ENCODE measurements at places on chromosomes 5 and 9.
A peak's percentile ranks its signal among the peaks of the same experiment; 100 is the strongest.

GRCh38 chr5:171623107-171623506, 162.5 kb upstream of the SMIM23 start:
- DNase-seq, result no peak

GRCh38 chr5:104199771-104200170, 637.2 kb upstream of the NUDT12 start:
- no peak for DNase-seq

DNA sequence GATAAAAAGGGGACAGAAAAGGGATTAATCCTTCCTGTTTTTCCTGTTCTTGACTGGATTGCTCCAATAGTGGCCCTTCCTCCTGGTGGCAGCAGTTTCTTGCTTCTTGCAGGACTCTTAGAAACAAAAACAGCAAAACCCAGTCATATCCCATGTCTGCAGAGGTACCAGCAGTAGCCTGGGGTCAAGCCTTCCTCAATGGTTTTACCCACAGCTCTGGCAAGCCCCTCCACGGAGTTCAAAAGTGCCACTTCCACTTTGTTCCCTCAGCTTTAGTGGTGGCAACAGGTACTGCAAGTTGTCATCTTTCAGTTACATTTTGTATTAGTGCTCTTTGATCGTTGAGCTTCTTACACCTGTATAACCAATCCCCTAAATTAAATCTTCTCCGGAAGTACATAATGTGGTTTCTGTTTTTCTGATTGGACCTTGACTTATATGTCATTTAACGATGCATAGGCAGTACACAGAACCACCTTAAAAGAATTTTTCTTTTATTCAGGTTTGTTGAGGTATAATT, 8.7 kb upstream of the RANBP6 start:
- no peak for DNase-seq

DNA sequence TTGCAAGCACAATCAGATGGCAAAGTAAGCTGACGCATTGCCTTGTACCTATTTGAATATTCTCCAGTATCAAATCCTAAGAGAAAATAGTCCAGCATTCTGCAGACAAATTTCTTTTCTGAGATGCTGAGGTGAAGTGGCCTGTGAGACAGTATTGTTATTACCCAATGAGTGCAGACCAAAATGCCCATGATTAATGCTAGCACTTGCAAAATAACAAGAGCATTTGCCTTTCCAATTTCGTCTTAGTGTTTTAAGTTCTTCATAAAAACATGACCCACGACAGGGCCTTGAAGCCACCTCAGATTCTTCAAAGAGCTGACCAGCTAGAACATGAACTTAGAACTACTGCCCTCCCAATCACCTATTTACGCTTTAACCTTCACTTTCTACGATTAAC, 2.6 kb upstream of the IQGAP2 start:
- no peak for DNase-seq

DNA sequence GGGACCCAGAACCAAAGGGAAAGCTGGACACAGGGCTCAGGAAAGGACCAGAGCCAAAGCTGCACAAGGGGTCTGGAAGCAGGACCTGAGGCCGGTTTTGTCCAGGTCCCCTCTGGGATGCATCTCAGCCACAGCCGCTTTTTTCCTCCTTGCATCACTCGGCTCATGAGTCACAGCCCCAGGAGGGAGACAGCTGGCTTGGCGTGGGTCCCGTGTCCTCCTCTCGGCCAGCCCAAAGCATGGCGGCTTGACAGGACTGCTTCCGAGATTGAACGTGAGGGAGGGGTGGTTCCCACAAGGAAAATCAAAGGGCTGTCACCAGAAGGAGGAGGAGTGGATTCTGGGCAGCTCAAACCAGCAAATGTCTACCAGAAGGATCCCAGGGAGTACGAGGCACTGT, 56.7 kb upstream of the CPLX2 start:
- no peak for DNase-seq

GRCh38 chr9:74122661-74123060, 374.5 kb upstream of the RORB start:
- no peak for DNase-seq

DNA sequence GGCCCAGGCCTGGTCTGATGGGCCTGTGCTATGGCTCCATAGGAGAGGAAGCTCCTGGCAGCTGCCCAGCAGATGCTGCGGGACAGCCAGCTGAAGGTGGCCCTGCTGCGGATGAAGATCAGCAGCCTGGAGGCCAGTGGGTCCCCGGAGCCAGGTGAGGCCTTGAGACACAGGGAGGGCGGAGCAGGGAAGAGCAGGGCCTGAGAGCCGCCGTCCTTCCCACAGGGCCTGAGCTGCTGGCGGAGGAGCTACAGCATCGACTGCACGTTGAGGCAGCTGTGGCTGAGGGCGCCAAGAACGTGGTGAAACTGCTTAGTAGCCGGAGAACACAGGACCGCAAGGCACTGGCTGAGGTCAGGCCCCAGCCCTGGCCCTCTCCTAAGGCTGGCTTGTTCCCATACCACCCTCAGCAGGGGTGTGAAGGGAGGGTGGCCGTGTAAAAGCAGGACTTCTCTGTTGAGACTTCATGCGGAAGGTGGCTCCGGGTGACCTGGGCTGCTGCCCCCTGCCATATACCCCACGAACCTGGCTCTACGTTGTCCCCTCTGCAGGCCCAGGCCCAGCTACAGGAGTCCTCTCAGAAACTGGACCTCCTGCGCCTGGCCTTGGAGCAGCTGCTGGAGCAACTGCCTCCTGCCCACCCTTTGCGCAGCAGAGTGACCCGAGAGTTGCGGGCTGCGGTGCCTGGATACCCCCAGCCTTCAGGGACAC, 4.5 kb downstream of the PKN3 start:
- DNase-seq, result no peak

DNA sequence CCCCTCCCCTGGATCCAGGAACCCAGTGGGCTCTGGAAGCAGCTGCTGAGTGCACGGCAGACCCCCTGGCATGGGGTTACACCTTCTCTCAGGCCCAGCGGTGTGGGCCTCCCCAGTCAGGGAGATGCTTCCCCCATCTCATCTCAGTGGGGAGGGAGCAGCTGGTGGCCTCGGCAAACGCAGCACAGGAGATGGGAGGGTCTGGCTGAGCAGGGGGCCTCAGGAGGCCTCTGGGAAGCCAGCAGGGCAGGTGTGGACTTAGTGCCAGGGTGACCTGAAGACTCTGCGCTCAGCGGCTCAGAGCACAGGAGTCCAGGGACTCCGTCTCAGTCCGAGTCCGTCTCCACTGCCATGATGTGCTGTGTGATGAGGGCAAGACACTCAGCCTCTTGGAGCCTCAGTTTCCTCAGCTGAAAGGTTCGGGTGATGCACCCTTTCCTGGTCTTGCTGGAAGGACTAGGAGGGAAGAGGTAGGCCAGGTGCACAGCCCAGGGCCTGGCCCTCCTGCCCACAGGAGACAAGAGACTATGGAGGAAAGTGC, 100.6 kb downstream of the GTF3C4 start:
- no peak for DNase-seq

- no peak for DNase-seq
These were observed 28.1 kb downstream of the CEMIP2 start for GRCh38 chr9:71740199-71740598.

GRCh38 chr5:56056875-56057274, 62.1 kb upstream of the IL6ST start:
- no peak for DNase-seq

DNA sequence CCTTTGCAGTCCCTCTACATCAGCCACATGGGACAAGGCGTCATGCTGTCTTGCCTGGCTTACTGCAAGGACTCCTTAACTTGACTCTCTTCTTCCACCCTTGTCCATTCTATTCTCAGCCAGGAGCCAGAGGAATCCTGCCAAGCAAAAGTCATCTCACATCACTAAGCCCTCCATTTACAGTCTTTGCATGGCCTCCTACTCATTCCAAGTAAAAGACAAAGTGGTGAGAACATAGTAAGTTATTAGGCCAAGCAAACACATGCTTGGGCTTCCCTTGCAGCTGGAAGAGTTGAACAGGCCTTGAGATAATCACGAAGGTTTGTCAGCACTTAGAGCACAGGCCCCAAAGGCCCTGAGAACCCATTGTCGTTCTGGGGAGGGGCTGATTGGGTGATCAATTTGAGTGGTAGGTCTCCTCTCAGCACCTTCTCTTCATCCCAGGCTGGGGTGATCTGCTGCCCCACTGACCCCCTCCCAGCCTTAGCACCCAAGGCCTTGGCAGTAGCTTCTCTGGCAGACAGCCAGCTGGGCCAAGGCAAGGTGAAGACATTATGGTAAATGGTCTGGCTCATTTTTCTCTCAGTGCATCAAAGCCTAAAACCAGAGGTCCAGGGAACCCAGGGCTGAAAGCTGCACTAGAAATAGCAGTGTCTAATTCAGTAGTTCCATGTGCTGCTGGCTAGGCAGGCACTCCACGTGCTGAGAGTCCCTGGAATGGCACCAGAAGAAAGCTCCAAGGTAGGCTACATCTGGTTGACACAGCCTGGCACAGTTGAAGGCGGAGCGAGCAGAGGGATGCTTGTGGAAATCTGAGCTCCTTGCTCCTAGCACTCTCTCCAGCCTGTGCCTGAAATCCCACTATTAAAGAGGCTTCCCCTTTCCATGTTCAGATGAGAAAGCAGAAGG, 121.4 kb downstream of the ASTN2 start:
- DNase-seq, result peak; percentile 88

DNA sequence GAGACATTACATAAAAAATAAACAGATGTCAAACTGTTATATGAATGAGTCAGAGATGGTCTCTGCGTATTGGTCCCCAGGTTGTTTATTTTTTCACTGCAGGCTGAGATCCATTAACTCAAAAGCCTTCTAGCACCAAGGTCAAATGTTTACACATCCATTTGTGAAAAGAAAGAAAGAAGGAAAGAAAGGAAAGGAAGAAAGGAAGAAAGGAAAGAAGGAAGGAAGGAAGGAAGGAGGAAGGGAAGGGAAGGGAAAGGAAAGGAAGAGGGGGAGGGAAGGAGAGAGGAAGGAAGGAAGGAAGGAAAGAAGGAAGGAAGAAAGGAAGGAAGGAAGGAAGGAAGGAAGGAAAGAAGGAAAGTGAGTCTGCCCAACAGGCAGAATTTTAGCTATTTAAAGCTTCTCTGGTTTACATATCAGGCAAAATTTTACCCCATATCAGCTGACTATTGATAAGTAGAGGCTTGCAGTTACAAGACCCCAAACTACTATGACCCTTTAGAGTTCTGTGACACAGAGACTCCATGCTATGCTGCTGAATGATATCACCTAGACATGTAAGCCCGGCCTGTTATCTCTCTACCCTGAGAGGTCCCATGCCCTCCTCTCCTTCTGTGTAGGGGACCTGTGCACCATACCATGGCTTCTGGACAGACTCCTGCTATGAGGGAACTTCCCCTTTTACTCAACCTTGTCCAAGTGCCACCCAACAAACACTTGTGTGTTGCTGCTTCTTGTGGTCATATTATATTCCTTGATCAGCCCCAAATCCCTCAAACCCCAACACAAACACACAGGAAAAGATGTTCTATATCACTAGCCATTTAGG, 59.0 kb downstream of the DRD1 start:
- DNase-seq, result no peak

DNA sequence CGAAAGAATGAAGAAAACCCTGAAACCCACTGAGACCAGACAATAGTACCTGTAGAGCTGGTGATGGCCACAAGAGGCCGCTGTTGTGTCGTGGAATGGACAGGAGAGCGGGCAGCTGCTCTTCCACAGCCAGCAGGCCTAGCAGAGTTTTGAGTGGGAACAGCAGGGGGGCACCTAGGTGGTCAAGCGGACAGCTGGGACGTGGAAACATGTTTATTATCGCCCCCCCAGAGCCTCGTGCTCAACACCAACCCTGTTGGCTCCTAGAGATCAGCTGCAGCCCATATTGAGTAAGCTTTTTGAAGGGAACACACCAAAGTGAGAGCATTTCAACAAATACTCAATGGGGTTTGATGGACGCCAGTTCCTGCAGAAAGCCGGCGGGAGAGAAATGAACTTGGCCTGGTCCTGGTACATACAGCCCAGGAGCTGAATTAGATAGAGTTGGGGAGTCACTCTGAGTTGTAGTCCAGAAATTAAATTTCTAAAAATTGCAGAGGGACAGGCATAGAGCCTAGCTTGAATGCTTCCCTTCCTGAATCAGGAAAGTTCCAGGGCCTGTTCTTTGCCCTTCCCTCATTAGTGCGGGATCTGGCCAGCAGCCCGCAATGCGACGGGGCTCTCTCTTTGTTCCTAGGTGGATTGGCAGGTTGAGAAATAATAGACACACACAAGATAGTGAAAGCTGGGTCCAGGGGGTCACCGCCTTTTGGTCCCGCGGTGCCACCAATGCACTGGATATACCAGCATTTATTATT, 33.8 kb downstream of the MFAP3 start:
- DNase-seq, result peak; percentile 47

- DNase-seq, result peak; percentile 6
These were observed 2054.2 kb downstream of the MAT2B start for GRCh38 chr5:165559645-165560044.

GRCh38 chr9:89604729-89605464, at the start of gene GADD45G:
TSS of gene GADD45G (plus strand) at chr9:89605012. CDS start at chr9:89605122, 110 bp downstream.
- no peak for DNase-seq

- no peak for DNase-seq
These were observed 323.9 kb upstream of the PTGER4 start for GRCh38 chr5:40355846-40356245.

DNA sequence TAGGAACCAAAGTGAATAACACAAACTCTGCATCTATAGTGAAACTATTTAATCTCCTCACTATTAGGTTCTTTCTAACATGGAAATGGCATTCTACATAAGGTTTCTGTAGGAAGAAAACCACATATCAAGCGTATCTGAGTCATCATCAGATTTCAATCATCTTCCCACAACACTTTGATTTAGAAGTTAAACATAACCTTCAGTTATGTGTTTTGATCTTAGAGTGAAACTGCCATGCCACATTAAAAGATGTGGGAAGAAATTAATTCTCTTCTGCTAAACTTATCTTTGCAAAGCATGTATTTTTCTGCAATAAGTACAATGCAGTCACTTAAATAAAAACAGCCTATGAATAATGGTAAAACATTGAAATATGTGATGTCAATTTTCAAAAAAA, 55.0 kb downstream of the MEF2C start:
- DNase-seq, result no peak

GRCh38 chr9:93962561-93963440, 7.6 kb upstream of the BARX1 start:
- DNase-seq, result peak; percentile 46

GRCh38 chr5:102537011-102537410, 38.2 kb upstream of the SLCO6A1 start:
- no peak for DNase-seq

DNA sequence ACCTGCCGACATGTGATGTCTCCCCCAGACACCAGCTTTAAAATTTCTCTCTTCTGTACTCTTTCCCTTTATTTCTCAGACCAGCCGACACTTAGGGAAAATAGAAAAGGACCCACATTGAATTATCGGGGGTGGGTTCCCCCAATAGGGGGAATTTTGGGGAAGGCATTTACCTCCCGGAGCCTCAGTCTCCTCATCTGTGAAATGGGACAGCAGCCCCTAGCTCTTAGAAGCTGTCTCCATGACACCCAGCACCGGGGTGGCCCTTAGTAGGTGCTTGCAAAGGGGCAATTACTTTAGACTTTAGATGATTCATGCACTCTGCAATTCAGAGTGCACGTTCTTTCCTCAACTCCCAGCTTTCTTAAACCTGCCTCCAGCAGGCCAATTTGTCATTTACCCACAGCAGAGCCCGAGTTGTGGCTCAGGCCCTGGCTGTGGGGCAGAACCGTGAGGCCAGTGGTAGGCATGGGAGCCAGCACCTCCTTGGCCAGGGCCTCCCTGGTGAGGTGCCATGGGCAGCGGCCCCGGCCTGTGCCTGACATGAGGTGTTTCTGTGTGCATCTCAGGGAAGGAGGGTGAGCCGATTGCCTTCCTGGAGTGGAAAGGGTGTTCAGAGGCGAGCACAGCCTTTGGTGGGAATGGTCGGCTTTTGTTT, 51.7 kb downstream of the SH3PXD2B start:
- no peak for DNase-seq

Data from forelimb muscle (tissue), 1 donor.